ENCODE measurements at places on chromosomes 4 and X.

DNA sequence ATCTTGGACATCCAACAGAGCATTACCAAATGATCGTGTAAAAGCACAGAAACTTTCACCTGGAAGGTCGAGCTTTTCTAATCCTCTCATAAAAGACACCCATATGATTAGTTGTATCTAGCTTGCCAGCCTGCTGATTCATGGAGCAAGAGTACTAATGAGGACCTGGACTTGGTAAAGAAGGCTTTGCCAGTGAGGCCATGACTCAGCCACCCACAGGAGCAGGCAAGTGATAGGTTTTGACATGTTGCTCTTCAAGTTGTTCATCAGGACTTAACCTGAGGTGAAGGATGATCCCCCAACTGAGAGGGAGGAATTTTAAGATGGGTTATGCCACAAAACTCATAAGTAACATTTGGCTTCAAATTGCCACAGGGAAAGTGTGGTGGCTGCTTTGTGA, 24.7 kb upstream of the EPGN start:
- DNase-seq: no peak

DNA sequence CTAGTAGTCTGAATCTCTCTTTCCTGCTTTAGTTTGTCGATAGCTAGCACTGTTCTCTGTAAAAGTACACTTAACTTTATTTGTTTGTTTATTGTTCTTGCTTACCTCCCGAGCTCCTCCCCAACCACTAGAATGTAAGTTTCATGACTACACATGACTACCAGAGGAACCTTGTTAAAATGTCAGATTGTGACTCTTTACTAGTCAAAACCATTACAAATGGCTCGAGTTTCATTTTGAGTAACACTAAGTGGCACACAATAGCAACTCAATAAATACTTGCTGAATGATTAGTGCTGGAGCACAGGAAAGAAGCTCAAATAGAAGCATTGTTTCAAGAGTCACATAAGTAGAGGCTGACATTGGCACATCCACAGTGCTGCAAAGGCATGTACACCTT, 116.1 kb downstream of the MAPK10 start:
- no peak for DNase-seq

DNA sequence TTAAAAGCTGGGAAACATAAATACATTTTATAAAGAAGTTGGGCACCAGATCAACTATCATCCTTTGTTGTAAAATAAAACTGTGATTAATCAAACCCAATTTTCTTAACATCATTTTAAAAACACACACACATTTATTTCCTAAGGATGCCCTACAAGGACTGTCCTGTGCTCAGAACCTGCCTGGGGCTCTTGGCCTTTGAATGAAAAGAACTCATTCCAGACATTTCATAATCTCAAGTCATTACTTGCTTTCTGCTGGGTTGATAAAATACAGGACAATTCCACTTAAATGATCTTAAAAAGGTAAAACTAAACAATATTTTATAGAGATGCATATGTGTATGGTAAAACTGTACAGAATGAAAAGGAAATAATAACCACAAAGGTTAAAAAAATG, 2.8 kb downstream of the SH3D19 start:
- DNase-seq: no peak

GRCh38 chrX:1322393-1322792, 14.2 kb upstream of the IL3RA start:
- DNase-seq: no peak

DNA sequence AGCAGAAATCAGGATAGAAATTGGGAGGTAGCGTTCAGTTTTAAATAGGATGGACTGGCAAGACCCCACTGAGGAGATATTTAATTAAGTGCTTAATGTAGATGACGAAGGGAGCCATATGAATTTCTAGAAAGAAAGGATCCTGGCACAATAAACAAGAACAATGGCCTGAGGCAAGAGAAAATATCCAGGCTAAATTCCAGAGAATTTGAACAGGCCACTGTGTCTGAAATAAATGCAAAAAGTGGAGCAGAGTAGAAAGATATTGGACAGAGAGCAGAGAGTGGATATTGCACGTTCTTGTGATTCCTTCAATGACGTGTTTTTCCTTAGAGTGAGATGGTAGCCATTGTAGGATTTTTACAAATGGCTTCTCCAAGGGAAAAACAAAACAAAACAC, 1504.8 kb downstream of the C4orf33 start:
- DNase-seq: no peak

GRCh38 chr4:155566354-155566753, 100.3 kb upstream of the GUCY1A1 start:
- no peak for DNase-seq

DNA sequence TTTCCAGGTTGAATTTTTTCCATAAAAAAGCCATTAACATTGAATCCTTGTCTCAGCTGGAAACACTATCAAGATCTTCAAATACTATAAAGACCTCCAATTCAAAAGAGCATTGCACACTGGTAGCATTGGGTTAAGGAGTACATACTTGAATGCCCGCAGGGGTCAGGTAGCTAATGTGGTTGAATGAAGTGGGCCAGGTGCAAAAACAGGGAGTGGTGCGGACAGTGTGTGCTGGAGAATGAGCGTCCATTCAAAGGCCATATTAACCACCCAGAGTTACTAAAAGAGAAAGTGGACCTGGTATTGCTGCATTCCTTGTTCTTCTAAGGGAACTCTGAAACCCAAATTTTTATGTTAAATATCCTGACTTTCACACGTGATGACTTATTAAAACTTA, 91.6 kb downstream of the NYX start:
- DNase-seq: no peak

DNA sequence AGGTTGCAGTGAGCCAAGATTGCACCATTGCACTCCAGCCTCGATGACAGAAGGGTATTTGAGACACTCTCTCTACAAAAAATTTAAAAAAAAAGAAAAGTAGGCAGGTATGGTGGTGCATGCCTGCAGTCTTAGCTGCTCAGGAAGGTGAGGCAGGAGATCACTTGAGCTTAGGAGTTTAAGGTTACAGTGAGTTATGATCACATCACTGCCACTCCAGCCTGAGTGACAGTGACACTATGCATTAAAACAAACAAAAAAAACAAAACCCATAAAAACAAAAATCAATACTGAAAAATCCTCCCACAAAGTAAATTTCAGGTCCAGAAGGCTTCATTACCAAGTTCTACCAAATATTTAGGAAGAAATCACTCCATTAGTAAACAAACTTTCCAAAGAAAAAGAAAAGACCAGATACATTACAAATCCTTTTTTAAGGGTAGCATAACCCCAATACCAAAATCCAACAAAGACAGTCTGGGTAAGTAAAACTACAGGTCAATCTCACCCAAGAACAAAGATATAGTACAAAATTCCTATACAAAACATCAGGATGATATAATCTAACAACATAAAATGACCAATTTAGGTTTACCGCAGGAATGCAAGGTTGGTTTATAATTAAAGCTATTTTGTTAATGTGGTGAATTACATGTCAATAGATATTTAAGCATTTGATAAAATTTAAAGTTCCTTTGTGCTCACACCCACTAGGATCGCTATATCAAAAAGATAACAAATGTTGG, 11.7 kb downstream of the NELFA start:
- no peak for DNase-seq

GRCh38 chrX:56130031-56130430, 102.1 kb upstream of the KLF8 start:
- DNase-seq: no peak

DNA sequence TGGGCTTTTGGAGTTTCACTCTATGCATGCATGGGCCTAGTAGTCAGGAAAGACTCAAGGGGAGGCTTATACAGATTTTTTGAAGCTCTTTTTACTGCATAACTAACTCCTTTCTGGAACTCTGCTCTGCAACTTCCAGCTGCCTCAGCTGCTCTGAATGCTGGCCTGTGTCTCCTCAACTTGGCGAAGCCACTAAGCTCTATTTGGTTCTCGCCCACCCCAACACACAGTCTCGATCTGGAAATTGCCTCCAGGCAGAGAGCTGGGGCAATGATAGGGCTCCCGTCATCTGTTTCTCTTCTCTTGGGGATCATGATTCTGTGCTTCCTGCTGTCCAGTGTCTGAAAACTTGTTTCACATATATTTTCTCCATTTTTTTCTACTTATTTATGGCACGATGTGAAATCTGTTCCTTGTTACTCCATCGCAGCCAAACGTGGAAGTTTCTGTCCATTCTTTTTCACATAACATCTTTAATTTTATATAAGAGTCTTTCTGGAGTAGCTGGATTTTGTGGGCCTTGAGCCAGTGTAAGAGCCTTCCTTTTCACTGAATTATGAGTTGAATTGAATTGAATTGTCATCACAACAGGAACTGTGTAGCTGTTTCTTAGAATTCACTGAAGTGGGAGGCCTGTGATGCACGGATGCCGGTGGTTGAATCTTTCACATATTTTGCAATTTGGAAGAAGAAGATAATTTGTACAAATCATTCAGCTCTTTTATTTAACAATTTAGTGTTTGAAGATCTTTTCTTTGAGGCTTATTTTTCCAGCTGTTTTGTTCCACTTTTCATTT, 9.0 kb downstream of the ZNF275 start:
- DNase-seq: no peak

DNA sequence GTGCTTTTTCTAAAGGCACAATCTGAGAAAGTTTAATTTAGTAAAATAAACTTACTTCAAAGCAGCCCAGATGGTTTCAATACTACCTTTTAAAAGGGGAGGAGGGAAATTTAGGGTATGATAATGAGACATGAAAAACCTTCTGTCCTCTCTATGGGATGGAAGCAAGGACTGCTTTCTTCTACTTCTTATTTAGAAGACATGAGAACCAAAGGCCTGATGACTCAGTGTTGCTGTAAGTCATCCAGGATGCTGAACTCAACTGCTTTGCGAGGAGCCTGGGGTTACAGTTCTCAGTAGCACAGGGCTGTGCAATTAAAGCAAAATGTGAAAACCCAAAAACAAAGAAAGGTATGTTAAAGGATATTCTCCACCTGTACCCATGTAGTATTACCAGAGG, 140.8 kb upstream of the EDNRA start:
- DNase-seq: no peak

GRCh38 chrX:13607996-13608365, 38.6 kb downstream of the EGFL6 start:
- no peak for DNase-seq

GRCh38 chrX:13898083-13898482, 81.2 kb upstream of the GPM6B start:
- DNase-seq: peak; percentile 2

DNA sequence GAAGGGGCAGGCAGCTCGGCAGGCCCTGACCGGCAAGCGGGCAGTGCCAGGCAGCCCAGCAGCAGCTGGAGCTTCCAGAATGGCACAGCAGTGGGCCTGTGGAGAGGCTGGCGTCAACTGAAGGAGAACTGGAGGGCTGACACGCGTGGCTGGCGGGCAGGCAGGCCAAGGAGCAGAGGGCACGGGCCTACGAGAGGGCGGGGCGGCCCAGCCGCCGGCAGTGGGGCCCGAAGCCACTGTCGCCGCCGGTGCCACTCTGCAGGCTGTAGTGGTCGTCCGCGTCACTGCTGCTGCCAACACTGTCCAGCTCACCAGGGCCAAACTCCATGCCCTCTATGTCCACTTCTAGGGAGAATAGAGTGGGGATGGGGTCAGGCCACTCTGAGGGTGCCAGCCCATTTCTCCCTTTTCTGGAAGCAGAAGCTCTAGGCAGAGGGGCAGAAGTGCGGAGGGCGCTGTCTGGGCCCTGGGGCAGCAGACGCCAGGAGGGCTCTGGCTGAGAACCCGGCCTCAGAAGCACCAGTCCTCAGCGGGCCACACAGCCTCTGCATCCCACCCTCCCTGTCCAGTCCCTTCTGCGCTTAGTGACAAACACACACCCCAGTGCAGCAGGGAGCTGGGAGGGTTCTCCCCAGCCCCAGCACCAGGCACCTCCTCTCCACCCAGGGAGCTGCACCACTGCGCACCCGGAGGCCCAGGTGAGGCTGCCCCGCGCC, 8.6 kb upstream of the HAUS3 start:
- DNase-seq: no peak

DNA sequence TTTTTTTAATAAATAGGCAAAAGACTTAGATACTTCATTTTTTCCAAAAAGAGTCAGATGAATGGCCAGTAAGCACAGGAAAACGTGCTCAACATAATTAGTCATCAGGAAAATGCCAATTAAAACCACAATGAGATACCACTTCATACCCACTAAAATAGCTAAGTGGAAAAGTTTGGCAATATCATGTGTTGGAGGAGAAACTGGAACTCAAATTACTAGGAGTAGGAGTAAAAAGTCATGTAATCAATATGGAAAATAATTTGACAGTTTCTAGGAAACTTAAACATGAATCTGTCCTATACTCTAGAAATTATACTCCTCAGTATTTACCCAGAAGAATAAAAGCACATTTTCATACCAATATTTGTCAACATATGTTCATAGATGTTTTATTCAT, 449.8 kb downstream of the INPP4B start:
- DNase-seq: no peak

DNA sequence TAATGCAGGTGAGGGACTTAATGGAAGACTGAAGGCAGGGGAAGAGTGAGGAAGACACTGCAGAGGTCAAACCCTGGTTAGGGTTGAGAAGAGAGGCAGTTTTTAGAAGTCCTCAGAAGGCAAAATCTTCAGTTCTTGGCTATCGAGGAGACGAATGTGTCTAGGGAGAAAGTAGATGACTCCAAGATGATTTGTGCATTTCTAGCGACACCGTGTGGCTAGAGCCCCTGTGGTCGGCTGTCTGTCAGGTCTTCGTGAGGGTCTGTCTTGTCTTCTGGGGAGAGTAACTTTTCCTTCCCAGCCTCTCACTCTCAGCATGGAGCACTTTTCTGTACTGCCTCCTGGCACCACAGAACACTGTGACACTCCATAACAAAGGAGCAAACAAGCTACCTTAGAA, 458.1 kb downstream of the STIM2 start:
- no peak for DNase-seq

GRCh38 chr4:183830438-183830985, 74.6 kb upstream of the STOX2 start:
- DNase-seq: no peak

- DNase-seq: no peak
These were observed 357.8 kb upstream of the SLC7A11 start for GRCh38 chr4:138599965-138600364.

DNA sequence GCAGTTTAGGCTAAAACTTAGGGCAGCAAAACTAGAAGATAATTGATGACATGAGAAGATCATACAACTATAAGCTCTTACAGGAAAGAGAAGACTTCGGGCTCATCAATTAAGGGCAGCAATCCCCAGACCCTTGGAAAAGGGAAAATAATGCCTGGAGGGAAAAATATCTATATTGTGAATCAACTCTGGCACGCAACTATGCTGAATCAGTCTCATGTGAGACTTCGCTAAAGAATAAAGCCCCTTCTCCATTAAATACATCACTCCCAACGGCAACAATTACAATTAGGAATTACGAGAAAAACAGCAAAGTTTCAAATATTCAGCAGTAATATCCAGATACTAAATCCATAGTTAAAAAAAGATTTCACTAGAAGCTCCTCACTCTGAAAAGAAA, 2016.8 kb upstream of the IGFBP7 start:
- DNase-seq: no peak
